ENCODE measurements at places on chromosomes 1 and 21. TPM values are rescaled to one million over a fixed set of nuclear protein-coding genes. Genes with fewer than 3 reads are reported as not detected.

GRCh38 chr1:168100315-168101002 lies 36.3 kb downstream of the GPR161 start:
- no peak for DNase-seq

DNA sequence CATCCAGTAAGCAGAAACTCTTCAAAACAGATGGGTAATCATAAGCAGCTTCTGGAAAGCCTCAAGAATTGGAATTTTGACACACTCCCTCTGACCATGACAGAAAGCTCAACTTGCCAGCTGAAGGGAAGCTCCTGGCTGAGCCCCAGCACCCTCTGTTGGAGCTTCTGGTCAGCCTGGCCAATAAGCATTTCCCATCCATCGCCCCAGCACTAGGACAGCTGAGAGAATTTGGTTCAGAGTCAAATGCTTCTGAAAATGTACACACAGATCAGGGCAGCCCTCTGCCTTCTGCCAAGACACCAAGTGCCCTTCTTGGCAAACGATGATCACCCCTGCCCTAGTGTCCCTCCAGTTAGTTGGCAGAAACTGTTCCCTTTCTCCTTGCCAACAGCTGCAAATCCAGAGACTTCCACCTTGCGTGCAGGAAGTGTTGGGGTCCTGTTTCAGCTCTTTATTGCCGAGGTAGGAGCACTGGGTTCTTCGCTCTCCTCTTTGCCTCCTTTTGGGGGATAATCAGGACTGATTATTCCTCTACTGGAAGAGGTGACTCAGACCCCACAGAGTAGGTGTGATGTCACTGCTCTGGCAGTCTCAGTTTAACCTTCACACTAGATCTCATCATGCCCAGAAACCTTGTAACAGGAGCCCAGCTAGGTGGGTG lies 11.9 kb downstream of the PIGV start:
- DNase-seq, result no peak

- DNase-seq, result no peak
Measured at GRCh38 chr1:113255720-113256347, 134.5 kb upstream of the MAGI3 start.

GRCh38 chr21:25179116-25179515 lies 428.2 kb downstream of the MRPL39 start:
- no peak for DNase-seq

RAB3B gene
- 87.1 TPM for total RNA-seq

TUT4 gene
- total RNA-seq, result 139 TPM

GRCh38 chr21:28436286-28436932 lies 556.3 kb downstream of the LTN1 start:
- no peak for DNase-seq

THEMIS2 gene
- total RNA-seq, result 3.3 TPM

GRCh38 chr1:173410794-173411236 lies 66.3 kb upstream of the PRDX6 start:
- DNase-seq, result no peak

TCHH gene
- not detected for total RNA-seq

- no peak for DNase-seq
Measured at GRCh38 chr1:48940962-48941732, 164.5 kb upstream of the BEND5 start.

DNA sequence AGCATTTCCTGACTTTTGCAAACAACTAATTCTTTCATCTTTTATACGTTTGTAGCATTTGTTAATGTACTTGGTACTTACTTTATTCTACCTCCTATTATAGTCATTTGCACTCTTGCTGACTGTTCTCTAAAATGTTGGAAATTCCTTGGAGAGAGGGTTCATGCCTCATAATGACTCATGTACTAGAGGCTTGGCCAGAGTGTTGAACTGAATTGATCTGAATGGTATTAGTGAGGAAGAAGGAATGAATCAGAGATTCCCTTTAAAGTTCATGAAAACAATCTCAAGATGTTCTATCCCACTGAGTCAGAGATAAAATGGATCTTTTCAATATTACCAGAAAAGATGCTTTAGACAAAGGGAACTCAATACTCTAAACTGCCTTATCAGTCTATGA lies 383.4 kb downstream of the SEC16B start:
- DNase-seq, result no peak

LEFTY2 gene
- total RNA-seq, result 0.51 TPM

DNA sequence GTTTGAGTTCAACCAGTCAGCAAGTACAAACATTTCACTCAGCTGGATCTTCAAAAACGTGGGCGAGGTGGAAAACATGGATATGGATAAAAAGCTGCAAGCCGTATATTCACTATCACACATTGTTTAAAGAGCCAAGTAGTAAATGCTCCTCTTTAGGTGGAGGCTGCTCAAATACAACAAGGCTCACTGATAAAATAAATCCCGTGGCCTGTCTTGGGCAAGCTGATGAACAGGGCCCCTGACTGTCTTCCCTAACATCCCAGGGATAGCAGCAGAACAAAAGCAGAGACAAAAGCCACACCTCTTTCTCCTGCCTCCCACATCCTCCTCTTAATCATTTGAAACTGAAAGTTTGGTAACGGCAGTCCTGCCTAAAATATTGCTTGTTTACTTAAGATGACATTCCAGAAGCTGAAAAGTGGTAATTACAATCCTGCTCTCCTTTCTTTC lies 357.7 kb downstream of the TTLL7 start:
- no peak for DNase-seq

PMF1 gene
- total RNA-seq, result 77.7 TPM

GRCh38 chr1:100700586-100700985 lies 19.0 kb upstream of the VCAM1 start:
- no peak for DNase-seq

GRCh38 chr1:50084389-50084788 lies 24.3 kb upstream of the ELAVL4 start:
- no peak for DNase-seq

ACTL8 gene
- not detected for total RNA-seq

DNA sequence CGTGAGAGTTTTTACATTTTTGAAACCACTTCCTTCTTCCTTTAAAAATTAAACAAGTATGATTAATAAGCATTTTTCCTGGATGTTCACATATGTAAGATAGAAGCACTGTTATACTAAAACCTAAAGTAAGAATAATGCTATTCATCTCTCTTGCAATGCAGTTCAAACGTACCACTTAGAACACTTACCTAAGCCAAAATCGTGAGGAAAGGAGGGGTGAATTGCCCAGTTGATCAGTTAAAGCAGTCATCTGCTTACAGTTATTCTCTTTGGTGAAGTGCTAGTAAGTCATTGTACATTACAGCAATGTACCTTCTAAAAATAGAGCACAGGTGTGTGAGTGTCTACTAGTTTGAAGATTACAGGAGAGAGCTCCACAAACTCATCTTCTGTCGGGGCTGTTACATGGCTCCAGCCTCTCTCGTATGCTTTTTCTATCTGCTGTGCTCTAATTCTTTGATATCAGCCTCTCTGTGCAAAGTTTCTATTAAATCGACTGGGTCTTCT lies 3.4 kb downstream of the NCAM2 start:
- DNase-seq, result no peak

DNA sequence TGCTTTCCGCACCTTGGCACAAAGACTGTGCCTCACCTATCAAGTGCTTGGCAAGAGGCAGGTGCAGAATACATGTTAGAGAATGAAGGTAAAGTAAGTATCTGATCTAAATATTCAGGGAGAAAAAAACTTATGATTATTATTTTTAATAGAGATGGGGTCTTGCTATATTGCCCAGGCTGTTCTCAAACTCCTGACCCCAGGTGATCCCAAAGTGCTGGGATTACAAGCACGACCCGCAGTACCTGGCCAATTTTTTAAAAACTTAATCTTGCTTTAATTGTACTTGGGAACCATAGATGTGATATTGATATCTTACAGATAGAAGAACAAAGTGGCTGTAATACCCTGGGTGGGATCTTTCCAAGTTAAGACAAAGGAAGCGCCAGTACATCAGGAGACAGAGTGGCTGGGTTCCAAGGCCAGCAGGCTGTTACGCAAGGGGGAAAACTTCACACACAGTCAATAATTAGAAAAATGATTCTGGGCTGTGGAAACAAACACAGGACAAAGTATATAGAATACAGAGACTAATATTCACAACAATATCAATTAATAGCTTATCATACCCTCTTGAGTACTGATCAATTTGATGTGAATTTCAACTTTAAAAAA lies 58.6 kb upstream of the ATP1A1 start:
- no peak for DNase-seq

OR2T6 gene
- total RNA-seq, result not detected

DNA sequence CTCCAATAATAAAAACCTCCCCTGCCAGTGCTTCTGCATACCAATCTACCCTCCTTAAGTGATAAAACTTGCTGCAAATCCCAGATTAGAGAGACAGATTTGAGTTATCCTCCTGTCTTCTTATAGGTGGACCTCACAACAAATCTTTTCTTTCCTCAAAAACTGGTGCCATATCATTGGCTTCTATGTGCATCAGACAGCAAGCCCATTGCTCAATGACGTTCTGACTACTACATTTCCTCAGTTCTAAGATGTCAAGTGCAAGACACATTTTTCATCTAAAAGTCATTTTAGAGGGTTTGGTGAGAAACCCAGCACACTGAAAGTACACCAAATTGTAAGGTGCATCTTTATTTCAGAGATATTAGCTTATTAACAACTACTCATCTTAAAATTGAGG lies 107.8 kb upstream of the VAV3 start:
- DNase-seq, result no peak

S100A12 gene
- not detected for total RNA-seq

- no peak for DNase-seq
Measured at GRCh38 chr1:12125422-12126355, 41.1 kb upstream of the TNFRSF1B start.

GRCh38 chr1:55064861-55065263 lies 25.5 kb downstream of the PCSK9 start:
- DNase-seq, result no peak

GRCh38 chr1:109617291-109617801 lies 2.1 kb downstream of the GNAT2 start:
- no peak for DNase-seq

DNA sequence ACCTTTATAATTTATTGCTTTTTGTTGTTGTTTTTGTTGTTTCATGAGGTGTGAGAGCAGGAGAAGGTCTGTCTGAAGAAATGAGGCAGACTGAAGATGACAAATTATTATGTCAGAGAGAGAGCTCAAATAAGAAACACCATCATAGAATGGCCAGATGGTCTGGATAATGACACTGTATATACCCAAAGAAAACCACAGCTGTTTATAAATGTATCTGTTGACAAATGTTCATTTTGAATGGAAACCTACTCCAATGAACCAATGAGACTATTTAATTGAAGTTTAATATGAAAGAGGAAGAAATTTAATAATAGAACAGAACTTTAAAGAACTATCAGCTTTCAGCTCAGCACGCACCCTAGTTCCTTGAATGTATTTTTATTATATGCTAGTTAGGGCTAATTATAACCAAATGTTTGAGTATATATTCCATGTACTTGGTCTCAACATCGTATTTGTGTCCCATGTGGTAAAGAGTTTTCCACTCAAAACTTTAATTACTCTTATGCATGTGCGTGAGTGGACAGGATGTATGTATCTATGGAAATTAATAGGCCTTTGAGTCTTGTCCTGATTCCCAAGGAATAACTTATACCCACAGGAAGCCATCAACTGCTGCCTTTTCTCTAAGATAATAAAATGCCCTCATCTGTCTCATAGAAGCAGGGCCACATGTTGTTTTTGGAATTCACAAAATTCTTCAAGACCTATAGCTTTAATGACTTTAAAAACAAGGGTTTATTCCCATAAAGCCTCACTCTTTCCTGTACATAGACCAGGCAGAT lies 202.7 kb downstream of the KCNK2 start:
- DNase-seq, result no peak

ASB17 gene
- total RNA-seq, result not detected

- DNase-seq, result no peak
Measured at GRCh38 chr1:39292401-39292800, 87.9 kb downstream of the MACF1 start.

GRCh38 chr1:69328186-69328585 lies 239.5 kb upstream of the LRRC7 start:
- no peak for DNase-seq

DNA sequence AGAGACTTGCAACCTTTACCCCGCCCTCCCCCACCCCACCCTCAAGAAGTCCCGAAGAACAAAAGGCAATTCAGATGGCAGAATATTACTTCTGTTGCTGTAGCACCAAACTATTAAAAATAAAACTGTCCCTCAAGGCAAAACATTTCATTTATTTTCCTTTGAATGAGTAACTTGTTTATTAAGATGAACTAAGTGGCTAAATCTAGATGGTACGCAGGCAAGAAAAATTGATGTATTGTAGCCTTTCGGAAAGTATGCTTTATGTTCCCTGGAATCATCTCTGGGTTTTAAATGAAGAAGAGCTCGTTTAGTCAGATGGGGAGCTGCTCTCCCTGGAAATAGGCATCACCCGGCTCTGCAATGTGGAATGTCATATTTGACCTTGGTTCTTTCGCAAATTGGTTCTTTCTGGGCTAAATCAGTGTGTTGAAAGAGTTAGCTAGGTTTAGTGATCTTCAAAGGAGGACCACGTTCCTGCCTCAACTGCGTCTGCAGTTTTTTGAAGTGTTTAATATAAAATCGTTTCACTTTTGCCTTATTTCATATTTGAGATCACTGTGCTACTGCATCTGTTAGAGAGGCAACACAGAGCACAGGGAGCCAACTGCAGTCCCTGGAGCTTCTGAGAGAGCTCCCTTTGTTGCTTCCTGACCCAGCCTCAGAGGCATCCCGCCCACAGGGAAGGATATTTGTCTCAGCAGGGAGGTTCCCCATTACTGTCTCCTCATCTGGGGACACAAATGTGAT lies 61.8 kb downstream of the KIF26B start:
- DNase-seq, result no peak
